ENCODE measurements at places on chromosomes 1 and 21.

- DNase-seq, result no peak
Observed at GRCh38 chr1:192807211-192808162, 1.4 kb upstream of the RGS2 start.

GRCh38 chr1:92096317-92096716, 16.2 kb downstream of the BTBD8 start:
- no peak for DNase-seq

DNA sequence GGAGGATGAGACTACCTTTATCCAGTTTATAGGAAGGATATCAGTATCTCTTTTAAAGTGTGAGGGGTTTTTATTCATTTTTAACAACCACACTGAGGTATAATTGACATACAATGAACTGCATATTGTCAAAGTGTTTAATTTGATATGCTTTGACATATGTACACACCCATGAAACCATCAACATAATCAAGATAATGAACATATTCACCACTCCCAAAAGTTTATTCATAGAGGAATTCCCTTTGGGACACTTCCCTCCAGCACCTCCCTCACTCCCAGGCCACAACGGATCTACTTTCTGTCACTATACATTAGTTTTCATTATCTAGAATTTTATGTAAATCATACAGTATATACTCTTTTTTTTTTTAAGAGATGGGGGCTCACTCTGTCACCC, 63.4 kb upstream of the MCOLN3 start:
- no peak for DNase-seq

GRCh38 chr1:174914991-174915390, 84.8 kb upstream of the CACYBP start:
- no peak for DNase-seq

DNA sequence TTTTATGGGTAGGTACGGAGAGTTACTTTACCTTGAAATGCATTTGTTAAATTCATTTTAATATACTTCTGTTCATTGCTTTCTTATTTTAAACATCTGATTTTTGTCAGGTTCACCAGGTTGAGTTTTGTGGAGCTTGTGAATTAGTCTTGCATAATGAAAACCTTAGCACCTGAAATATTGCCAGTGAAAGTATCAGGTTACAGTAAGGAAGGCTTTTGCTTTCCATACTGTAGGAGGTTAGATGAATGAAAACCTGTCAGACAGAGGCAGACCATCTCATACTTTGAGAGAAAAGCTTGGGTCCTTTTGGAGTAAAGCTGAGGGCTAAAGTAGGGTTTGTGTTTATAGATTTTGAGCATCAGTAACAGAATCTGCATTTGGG, 34.7 kb downstream of the THRAP3 start:
- DNase-seq, result no peak

GRCh38 chr1:94329986-94330385, 88.2 kb upstream of the ABCD3 start:
- DNase-seq, result no peak

DNA sequence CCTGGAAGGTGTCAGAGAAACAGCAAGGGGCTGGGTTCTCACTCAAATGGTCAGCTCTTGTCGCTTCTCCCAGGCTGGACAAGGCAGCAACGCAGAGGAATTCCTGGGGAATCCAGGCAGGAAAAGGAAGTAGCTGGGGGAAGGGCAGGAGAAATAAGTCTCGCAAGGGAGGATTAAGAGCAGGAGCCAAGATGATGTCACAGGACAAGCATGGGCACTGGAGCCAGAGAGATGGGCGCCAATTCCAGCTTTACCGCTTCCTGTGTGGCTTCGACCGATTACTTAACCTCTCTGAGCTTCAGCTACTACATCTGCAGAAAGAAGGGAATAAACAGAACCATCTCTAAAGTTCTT, 70.5 kb downstream of the SSBP3 start:
- no peak for DNase-seq

DNA sequence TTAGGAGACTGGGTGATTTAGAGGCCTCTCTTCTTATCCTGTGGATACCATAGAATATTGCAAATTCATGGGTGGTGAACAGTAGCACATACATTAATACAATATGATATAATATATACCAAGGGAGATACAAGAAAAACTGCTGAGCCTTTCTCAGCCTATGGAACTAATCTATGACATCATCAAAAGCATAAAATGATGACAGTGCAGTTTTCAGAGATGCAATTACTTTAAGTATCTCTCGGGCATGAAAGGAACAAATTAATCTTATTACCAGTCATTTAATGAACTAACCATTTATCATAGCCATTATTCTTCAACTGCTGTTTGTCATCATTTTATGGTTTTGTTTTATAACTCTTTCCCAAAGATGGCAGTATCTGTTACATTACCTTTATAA, 3.5 kb downstream of the CHODL start:
- DNase-seq, result no peak

DNA sequence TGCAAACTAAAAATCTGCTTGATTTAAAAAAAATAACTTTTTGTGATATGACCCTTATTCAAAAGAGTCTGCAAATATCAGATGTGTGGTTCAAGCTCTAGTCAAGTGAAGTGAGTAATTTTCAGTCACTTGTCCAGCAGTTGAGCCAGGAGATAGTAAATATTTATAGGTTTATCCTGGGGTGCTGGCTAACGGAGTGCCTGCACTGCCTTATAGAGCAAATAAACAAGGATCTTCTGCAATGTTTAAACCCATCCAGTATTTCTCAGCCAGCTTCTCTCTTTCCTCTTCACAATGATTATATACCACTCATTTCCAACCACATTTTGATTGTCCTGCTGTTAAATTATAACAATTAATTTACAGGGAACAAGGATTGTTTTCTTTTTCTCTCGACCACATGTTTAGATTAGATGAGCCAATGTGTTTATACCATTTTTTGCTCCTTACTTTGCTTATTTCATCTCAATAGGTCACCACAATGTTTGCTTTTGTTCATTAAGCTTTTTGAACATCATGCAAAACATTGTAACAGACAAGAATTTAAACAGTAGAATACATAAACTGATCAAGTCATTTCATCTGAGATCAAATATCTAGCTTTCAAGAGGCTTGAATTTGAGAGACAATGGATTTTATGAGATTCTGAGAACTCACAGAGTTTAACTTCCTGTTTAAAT, 60.3 kb upstream of the GREM2 start:
- DNase-seq, result no peak

Data from stimulated activated CD8-positive, alpha-beta memory T cell treated with anti-CD3 and anti-CD28 coated beads, Interleukin-4, amount 100 ng/mL, for 24 hours (primary cell).